Activated gamma-delta T cell treated with Interleukin-2 at 50 U/mL for 16 hours (primary cell): ENCODE measurements at places on chromosomes 4 and X.

- no peak for DNase-seq
Observed at GRCh38 chr4:144906181-144906925, 191.6 kb downstream of the ANAPC10 start.

- DNase-seq, result no peak
Observed at GRCh38 chrX:41518841-41519220, 71.7 kb downstream of the NYX start.

GRCh38 chr4:1477045-1477840, 71.0 kb upstream of the NKX1-1 start:
- DNase-seq, result no peak

GRCh38 chr4:151323667-151324066, 1.7 kb downstream of the SH3D19 start:
- DNase-seq, result no peak

DNA sequence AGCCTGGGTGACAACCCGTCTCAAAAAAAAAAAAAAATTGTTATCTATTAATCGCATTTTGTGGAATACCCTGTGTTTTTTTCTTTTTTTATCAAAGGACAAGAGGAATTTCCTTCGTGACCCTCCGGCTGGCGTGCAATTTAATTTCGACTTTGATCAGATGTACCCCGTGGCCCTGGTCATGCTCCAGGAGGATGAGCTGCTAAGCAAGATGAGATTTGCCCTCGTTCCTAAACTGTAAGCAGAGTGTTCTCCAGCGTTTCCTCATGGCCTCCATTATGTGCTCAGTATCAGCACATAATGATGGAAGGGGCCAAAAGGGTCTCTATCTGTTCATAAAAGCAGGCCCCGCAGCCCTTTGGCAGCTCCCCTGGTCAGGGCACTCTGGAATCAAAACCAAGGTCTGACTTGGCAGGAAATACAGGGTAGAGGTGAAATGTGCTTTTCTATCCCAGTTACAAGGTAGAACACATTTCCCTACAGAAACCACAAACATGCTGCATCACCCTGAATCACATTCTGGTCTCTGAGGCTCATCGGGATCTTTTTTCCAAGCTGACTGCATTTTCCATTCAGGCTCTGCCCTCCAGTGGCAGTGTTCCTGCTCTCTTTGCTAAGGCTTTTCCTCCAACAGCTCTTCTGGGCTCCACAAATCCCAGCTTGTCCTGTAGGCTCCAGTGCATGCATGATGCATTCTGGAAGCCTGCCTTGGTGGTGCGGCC, 24.4 kb downstream of the SYAP1 start:
- DNase-seq, result no peak

GRCh38 chr4:15244354-15244753, 183.5 kb upstream of the C1QTNF7 start:
- no peak for DNase-seq
